ENCODE measurements at places on chromosomes 11 and 22. TPM values are rescaled to one million over a fixed set of nuclear protein-coding genes. Genes with fewer than 3 reads are reported as not detected.

Gene TPBGL
- not detected for total RNA-seq

Gene ARHGEF17
- 62.1 TPM for total RNA-seq

Gene P4HA3
- 0.22 TPM for total RNA-seq

Gene GAB2
- 25.7 TPM for total RNA-seq

GRCh38 chr11:135027461-135027860 is 615.4 kb upstream of the B3GAT1 start:
- peaks cover 27% of the 10 kb centered on the region for H3K27me3 ChIP-seq
- H3K4me1 ChIP-seq: no peaks in the 10 kb centered on the region
- peak; percentile 14 for DNase-seq
- no peak overlapping the region for H3K27ac ChIP-seq
- H3K36me3 ChIP-seq: no peaks in the 10 kb centered on the region
- H3K4me3 ChIP-seq: no peak overlapping the region

- DNase-seq: no peak
- no peak overlapping the region for H3K27ac ChIP-seq
- H3K36me3 ChIP-seq: no peaks in the 10 kb centered on the region
- H3K4me3 ChIP-seq: no peak overlapping the region
- peaks cover 61% of the 10 kb centered on the region for H3K27me3 ChIP-seq
Measured at GRCh38 chr11:116177521-116178210, 595.1 kb downstream of the BUD13 start.

- H3K36me3 ChIP-seq: peaks cover 29% of the 10 kb centered on the region
- DNase-seq: no peak
- no peaks in the 10 kb centered on the region for H3K27me3 ChIP-seq
- H3K4me3 ChIP-seq: peak overlapping the region; percentile 90
- H3K4me1 ChIP-seq: peaks cover 33% of the 10 kb centered on the region
- peak overlapping the region; percentile 79 for H3K27ac ChIP-seq
Measured at GRCh38 chr22:41621911-41622179, 750 bp downstream of the XRCC6 start.

DNA sequence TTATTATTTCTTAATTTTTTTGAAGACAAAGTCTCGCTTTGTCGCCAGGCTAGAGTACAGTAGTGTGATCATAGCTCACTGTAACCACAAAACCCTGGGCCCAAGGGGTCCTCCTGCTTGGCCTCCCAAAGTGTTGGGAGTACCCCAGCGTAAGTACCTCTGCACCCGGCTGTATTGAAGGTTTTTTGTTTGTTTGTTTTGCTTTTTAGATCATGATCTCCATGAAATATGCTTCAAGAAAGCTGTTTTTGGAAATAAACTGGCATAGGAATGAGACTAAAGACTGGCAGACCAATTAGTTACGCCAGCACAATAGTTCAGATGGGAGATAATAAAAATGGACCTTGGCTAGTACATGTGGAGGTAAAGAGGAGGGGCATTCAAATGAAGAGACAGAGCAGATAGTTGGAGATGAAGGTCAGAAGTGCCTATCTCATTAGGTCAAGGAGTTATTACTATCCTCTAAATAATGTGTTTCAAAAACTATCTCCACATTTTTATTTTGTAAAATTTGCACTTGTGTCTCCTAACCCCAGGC is 4.1 kb upstream of the MRPL48 start:
- H3K4me1 ChIP-seq: peaks cover 47% of the 10 kb centered on the region
- H3K27ac ChIP-seq: peak overlapping the region; percentile 91
- no peak overlapping the region for H3K4me3 ChIP-seq

GRCh38 chr22:37768273-37768672 is 39.5 kb upstream of the GCAT start:
- H3K27ac ChIP-seq: no peak overlapping the region
- no peaks in the 10 kb centered on the region for H3K4me1 ChIP-seq
- no peaks in the 10 kb centered on the region for H3K27me3 ChIP-seq
- no peak for DNase-seq

- no peaks in the 10 kb centered on the region for H3K36me3 ChIP-seq
- no peak overlapping the region for H3K4me3 ChIP-seq
- peaks cover 56% of the 10 kb centered on the region for H3K4me1 ChIP-seq
- no peak overlapping the region for H3K27ac ChIP-seq
- H3K27me3 ChIP-seq: no peaks in the 10 kb centered on the region
Measured at GRCh38 chr11:119593346-119593745, 135.7 kb downstream of the NECTIN1 start.

- no peak overlapping the region for H3K4me3 ChIP-seq
- no peaks in the 10 kb centered on the region for H3K4me1 ChIP-seq
- no peak overlapping the region for H3K27ac ChIP-seq
- no peaks in the 10 kb centered on the region for H3K27me3 ChIP-seq
- peak; percentile 43 for DNase-seq
Measured at GRCh38 chr11:106137061-106137460, 59.6 kb downstream of the AASDHPPT start.
